ENCODE measurements at places on chromosomes 5 and 9.
A peak's percentile ranks its signal among the peaks of the same experiment; 100 is the strongest.

DNA sequence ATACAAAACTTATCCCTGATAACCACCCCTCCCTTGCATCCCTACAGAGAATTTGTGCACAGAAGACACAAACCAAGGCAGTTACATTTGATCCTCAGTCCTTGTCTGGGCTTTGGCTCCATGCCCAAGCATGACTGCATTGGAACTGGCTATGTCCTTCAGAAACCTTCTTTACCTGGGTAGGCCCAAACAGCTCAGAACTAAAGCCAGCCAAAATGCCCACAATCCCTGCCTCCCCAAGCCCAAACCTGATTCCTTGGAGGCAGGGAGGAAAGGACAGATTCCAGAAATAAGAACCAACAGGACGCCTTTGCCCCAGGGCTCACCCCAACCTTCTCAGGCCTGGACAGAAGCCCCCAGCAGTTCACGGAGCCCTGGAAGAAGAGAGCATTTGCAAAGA lies 8.2 kb downstream of the IL17B start:
- DNase-seq, result no peak

- DNase-seq, result no peak
Observed at GRCh38 chr9:116327701-116328405, 174.3 kb downstream of the PAPPA start.

- no peak for DNase-seq
Observed at GRCh38 chr9:70840266-70840665, 281.2 kb downstream of the TRPM3 start.

DNA sequence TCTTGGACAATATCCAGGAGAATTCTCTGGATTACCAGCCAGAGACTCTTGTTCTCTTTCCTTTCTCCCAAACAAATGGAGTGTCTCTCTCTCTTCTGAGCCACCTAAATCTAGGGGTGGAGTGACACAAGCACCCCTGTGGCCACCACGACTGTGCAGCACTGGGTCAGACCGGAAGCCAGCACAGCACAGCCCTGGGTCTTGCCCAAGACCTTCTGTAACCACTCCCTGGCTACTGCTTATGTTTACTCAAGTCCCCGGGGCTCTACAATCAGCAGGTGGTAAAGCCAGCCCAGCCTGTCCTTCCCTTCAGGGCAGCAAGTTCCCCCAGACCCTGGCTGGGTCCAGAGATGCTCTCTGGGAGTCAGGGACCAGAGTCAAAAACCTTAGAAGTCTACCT lies 110.0 kb upstream of the TUT7 start:
- no peak for DNase-seq

GRCh38 chr5:91562922-91563321 lies 179.8 kb upstream of the ARRDC3 start:
- DNase-seq, result no peak

- DNase-seq, result peak; percentile 43
Observed at GRCh38 chr5:43042626-43043399, 2.7 kb upstream of the ANXA2R start.

- DNase-seq, result no peak
Observed at GRCh38 chr9:121048618-121049017, 1.5 kb downstream of the C5 start.

DNA sequence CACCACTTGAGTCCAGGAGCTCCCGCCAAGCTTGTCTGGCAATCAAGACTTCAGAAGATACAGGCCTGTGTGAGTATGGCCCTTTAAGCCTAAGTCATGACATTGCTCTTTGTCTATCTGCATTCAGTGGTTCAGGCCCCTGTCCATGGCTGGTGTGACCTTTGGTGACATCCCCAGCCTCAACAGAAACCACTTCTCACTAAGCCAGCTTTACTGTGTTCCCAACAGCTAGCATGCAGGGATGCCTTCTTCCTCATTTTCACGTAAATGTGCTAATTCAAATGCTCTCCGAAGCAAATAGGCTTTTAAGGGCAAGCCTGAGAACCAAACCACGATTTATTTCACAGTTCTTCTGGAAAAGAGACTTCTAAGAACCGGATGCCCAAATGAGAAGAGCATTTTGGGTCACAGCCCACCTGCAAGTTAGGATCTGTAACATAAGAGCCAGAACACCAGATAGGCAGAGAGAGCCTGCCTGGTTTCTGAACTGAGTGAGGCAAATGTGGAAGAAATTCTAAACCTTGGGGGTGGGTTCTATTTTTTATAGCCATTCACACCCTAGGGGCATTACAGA lies 14.9 kb downstream of the CD180 start:
- no peak for DNase-seq

DNA sequence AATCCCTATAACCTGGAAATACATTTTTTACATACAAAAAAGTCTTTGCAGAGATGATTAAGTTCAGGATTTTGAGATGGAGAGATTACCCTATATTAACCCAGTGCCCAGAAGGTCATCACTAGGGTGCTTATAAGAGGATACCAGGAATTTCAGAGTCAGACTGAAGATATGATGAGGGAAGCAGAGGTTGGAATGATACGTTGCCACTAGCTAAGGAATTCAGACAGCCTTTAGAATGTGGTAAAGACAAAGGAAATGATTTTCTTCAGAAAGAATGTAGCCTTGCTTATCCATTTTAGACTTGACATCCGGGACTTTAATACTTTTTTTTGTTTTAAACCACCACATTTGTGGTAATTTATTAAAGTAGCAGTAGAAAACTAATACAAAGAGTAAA lies 2176.8 kb upstream of the C9orf72 start:
- no peak for DNase-seq

DNA sequence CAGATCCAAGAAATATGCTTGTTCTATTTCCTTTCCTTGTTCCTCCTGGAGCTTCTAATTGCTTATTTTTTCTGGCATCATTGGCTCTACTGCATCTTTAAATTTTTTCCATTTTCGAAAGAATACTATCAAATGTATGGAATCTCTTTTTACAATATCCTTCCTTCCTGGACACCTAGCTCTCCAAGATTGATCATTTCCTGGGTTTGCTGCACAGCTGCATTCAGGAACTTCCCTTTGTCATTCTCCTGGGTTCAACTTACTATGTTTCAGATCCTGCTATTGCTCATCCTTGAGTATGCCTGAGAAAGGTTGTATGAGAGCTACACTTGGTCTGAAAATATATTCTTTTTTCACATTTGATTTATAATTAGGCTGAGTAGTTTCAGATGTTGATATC lies 73.7 kb upstream of the ERCC6L2 start:
- DNase-seq, result no peak

DNA sequence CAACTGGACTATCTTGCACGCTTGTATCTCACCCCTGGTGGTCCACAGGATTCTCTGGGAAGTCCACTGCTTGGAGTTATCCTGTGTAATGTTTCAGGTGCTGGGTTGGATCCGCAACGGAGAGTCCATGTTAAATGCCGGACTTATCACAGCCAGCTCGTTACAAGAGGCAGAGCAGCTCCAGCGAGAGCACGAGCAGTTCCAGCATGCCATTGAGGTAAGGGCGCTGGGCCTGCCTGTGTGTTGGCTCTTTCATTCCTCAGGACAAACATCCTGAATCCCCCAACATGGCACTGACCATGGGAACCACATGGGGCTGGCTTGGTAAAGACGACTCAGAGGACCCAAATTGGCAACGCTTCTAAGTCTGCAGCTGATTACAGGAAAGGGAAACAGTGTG lies 214.8 kb upstream of the OTULINL start:
- no peak for DNase-seq

DNA sequence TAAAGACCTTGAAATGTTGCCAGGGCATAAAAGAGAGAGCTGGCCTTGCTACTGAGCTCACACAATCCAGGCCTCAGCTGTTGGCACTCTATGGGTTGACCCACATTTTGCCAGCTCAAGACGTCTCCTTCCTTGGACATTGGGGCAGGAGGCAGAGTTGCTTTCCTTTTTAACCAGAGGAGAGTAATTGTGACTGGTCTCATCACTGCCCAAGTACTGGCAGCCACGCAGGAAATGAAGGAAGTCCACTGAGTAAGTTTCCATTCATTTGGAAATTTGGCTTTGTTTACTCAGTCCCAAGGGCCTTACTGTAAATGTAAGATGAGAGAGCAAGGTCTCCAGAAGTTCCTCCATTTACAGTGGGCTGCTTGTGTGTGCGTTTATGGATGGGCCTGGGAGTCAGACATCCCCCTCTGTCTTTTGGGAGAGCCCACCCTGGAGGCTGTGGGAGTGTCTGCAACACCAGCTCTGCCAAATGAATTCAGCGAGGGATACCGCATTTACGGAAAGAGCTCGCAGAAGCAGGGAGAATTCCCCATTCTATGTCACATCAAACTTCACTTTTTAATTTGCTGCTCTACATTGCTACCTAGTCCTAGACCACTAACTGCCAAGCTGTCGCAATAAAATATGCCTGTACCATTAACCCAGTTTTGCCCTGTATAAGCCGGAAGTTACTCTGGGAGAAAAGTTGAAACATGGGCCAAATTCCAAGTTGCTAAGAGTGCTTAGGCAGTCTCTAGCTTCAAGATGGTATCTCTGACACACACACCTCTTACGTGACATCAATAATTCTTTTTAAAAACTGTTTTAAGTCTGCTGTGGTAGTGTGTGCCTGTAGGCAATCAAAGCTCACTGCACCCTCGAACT lies 24.5 kb upstream of the PDZD2 start:
- no peak for DNase-seq

- DNase-seq, result no peak
Observed at GRCh38 chr5:90606539-90606938, 47.9 kb downstream of the ADGRV1 start.

GRCh38 chr9:127262602-127263001 lies 2.0 kb upstream of the GARNL3 start:
- DNase-seq, result no peak

DNA sequence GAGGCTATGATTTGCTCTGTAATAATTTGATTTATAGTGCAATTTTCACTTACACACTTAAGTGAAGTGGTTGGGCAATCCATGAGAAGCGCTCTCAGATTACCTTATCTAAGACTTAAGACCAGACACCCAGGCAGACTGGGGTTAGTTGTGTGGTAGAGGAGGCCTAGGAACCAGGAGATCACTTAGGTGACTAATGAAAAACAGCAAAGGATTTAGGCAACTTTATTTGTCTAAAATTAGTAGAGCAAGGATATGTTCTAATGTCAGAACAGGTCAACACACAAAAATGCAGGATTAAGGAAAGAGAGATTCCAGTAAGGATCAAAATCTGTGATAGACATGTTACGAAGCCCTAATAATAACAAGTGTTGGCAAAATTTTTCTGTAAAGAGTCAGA lies 913.8 kb downstream of the TLE1 start:
- no peak for DNase-seq

- no peak for DNase-seq
Observed at GRCh38 chr5:59724482-59725391, 168.8 kb downstream of the PDE4D start.

GRCh38 chr9:96344458-96345180 lies 38.9 kb downstream of the SLC35D2 start:
- DNase-seq, result no peak

- no peak for DNase-seq
Observed at GRCh38 chr5:96880444-96881164, 4.3 kb downstream of the ERAP2 start.

DNA sequence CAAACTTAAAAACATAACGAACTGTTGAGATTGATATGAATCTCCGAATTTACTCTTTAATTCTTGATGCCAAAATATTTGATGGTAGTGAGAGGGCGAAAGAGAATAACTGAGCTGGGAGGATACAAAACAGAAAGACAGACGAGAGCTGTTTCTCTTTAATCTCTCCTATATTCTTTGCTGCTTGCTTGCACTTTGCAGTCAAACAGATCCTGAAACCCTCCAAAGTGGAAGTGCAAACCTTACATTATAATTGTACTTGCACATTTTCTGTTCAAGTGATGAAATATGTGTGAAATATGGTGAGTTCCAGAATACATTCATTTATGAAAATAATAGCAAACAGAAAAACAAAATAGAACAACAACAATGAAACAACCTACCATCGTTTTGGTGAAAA lies 63.8 kb downstream of the PAM start:
- no peak for DNase-seq

GRCh38 chr9:119195521-119195920 lies 173.7 kb downstream of the BRINP1 start:
- DNase-seq, result no peak

- DNase-seq, result no peak
Observed at GRCh38 chr9:131407717-131408195, 13.9 kb downstream of the PRRC2B start.

GRCh38 chr5:54150841-54151240 lies 159.5 kb downstream of the ARL15 start:
- DNase-seq, result no peak

DNA sequence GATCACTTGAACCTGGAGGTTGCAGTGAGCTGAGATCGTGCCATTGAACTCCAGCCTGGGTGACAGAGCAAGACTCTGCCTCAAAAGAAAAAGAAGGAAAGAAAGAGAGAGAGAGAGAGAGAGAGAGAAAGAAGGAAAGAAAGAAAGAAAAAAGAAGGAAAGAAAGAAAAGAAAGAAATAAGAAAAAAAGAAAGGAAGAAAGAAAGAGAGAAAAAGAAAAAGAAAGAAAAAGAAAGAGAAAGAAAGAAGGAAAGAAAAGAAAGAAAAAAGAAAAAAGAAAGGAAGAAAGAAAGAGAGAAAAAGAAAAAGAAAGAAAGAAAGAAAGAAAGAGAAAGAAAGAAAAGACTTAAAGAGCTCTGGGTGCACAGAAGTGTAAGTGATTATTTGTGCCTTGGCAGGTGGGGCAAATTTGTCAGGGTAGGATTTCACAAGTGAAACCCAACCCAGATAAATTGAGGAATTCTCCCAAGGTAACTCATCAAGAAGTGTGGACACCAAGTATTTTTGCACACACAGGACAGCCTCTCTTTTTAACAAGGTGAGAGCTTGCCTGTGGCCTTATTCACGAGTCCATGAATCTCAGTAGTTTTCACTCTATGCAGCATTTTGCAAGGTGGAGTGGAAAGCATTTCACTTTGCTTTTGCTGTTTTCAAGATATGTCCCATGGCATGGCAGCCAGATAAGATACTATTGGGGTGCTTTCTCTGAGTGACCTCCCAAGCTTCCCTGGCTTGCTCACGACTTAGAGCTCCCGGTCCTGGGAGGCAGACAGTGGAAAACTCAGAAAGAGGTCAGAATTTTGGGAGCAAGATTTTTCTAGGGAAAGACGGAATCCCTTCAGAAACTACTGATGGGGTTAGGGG lies 57.8 kb downstream of the C9orf153 start:
- no peak for DNase-seq

DNA sequence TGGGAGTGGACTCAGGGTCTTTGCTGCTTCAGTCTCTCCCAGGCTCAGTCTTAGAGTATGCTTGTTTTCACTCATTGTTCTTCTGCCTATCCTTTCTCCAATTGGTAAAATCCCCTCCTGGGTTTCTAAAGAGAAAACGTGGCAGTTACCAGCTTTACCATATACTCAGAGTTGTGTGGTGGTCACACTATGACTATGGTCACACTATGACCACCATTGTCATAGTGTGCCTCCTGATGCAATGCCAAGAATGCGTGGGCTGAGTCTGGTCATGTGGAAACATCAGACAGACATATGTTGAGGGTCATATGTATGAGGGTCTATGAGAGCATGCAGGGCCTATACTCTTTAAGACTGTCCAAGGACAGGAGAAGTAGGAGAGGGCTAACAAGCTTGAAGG lies 326.5 kb upstream of the PRR16 start:
- DNase-seq, result no peak

DNA sequence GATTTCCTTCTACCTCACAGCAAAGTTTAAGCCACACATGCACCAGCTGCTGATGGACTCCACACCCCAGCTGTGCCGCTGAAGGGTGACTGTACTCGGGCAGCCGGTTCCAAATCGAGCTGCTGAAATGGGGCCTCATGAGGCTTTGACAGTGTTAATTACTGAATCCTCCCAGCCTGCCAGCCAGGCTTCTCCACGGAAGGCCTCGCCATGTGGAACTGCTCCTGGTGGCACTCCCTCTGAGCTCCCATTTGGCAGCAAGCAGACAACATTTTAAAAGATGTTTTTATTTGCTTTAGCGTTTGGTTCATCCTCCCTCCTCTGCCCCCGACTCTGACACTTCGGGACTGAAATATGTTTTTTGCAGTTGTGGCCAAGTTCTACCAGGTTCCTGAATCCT lies 479.4 kb upstream of the MPDZ start:
- no peak for DNase-seq

Measured in activated CD8-positive, alpha-beta memory T cell treated with anti-CD3 and anti-CD28 coated beads for 48 hours (primary cell).